HT-29 (cell line): ENCODE measurements at places on chromosomes 6 and 20.

- DNase-seq, result no peak
These were observed 115.5 kb downstream of the SOD2 start for GRCh38 chr6:159577564-159577963.

DNA sequence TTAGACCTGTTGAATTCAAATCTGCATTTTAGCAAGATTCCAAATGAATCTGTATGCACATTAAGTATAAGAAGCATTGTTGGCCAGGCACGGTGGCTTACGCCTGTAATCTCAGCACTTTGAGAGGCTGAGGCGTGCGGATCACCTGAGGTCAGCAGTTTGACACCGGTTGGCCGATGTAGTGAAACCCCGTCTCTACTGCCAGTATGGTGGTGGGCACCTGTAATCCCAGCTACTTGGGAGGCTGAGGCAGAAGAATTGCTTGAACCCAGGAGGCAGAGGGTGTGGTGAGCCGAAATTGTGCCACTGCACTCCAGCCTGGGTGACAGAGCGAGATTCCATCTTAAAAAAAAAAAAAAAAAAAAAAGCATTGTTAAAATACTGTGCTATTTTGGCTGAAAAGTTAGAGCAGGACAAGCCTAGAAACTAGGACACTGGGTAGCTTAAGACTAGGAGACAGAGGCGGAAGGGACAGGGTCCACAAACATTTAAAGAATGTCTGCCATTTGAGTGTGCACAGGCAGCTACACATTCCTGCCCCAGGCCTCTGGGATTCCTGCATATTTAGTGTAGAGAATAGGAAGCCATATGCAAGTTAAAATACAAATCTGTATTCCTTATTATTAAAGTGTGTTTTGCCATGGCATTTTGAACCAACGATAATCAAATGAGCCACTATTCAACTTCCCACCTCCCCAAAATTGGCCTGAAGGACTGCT, 45.1 kb upstream of the EEF1A1 start:
- DNase-seq, result no peak

DNA sequence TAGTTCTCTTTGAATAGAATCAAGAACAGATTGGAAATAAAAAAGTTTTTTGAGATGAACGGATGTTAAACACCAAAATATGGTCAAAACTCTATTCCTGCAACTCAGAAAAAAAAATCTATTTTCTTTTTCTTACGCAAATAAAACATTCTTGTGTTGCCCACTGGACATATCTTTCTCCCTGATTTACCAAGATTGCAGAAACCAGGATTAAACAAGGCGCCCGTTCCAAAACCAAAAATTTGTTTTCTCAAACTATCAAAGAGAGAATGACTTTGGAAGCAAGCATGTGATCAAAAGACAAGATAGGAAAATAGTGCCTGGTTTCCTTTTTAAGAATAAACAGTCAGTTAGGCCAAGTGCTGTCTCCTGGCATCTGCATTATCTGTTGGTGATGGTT, 273.1 kb downstream of the CLIC5 start:
- no peak for DNase-seq

- DNase-seq, result no peak
These were observed 66.5 kb upstream of the SULF2 start for GRCh38 chr20:47851774-47852173.

GRCh38 chr6:48671505-48671904, 560.5 kb upstream of the PTCHD4 start:
- DNase-seq, result peak; percentile 2

DNA sequence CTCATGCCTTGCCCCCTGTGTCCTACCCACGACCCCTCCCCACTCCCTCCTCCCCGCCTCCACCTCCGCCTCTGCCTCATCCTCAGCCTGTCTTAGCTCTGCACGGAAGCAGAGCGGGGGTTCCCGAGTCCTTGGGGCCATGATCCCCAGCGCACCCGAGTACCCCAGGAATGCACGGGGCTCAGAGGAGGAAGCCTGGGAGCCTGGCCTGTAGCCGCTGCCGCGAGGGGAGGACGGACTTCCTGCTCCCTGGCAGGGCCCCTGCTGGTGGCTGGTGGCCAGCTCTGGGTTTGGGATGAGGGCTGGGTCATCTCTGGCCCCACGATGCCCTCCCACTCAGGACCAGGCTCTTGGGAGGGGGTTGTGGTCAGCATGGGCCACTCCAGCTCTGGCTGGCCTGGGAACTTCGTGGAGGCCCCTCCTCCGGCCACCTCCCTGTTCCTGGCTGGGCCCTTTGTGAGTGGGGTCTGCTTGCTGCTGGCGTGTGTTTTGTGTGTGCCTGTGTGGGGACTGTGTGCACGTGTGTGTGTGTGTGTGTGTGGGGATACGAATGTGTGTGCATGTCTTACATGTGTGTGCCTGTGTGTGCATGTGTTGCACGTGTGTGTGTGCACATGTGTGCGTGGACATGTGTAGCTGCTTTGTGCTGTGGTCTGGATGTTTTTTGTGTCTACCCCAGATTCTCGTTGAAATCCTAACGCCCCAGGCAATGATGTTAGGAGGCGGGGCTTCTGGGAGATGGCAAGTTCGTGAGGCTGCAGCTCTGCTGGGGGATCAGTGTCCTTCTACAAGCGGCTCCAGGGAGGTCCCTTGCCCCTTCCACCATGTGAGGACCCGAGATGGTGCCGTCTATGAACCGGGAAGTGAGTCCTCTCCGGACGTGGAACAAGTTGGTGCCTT, 1.3 kb upstream of the RBBP8NL start:
- peak; percentile 42 for DNase-seq

DNA sequence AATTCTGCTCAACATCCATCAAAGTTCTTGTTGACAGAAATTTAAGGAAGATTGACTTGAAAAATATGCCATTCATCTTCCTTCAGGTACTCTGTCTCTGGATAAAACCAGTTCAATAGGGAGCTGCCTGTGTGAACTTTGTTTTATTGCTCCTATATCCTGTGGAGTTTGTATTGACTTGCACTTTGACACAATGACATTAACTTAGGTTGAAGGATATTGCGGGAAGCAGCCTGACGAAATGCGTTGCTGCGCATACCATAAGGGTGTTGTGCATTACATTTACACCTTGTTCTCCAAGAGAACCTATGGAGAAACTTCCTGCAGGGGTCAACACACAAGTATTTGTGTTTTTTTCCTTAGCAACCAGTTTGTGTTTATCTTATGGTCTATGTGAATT, 185.4 kb upstream of the GRIK2 start:
- peak; percentile 72 for DNase-seq
